ENCODE measurements at places on chromosomes 16 and 17.

- no peak for DNase-seq
These were observed 42.5 kb downstream of the CACNG3 start for GRCh38 chr16:24298548-24299167.

DNA sequence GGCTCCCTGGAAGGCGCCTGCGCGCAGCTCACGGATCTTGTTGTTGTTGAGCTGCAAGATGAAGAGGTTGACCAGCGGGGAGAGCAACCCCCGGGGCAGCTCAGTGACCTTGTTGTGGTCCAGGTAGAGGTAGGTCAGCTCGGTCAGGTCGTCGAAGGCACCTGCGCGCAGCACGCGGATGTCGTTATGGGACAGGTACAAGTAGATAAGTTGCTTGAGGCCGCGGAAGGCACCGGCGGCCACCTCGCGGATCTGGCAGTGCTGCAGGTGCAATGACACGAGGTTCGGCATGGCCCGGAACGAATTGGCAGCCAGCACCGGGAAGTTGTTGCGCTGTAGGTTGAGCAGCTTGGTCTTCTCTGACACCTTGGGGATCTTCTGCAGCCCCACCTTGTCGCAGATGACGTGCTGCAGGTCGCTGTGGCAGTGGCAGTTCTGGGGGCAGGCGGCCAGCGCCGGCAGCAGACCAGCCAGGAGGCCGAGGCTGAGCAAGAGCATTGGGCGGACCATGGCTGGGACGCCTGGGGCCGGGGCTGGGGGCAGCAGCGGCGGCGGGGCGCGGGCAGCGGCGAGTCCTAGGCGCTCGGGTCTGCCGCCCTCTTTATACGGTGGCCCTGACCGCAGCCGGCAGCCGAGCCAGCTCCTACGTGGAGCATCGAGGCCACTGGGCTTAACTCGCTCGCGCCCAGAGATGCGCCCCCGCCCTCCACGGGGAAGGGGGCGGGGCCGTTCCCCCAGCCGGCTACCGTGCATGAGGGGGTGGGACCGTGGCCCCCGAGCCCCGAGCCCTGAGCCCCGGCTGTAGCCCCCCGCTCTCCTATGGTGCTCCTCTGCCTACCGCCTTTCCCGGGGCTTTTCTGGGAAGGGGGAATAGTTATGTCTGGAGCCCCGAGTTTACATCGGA lies at the start of gene CHAD:
Gene CHAD, minus strand, starts transcription at position 577 of the 904 bp plus-strand sequence. Its CDS starts 67 bp downstream, at position 510.
- peak; percentile 87 for DNase-seq

GRCh38 chr16:67708368-67708771 lies 10.7 kb downstream of the GFOD2 start:
- no peak for DNase-seq

DNA sequence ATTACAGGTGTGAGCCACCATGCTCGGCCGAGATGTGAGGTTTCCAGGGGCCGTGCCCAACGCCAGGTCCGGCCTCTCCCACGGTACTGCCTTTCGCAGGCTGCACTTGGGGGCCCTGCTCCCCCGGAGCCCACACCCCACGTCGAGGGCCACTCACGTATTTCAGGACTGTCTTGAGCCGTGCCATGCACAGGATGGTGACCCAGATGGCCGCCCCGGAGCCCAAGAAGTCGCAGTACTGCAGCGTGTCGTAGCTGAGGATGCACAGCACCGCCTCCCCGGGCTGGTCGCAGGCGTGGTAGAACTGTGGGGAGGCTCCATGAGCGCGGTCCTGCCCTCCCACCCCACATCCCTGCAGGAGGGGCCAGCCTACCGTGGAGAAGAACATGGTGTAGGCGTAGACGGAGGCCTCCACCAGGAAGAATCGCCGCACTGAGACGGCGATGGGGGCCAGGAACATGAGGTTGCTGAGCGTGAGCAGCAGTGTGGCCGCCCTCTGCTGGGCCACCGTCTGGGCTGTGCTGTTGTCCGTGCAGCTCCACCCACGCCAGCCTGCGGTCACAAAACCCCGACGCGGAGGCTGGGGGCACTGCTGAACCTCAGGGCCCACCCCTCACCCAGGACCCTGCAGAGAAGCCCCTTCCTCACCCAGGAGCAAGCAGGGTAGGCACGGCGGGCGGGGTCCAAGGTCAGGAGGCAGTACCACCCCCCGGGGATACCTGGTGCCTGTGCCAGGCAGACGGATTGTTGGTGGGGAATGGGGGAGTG lies 3.7 kb upstream of the MRPL28 start:
- no peak for DNase-seq

DNA sequence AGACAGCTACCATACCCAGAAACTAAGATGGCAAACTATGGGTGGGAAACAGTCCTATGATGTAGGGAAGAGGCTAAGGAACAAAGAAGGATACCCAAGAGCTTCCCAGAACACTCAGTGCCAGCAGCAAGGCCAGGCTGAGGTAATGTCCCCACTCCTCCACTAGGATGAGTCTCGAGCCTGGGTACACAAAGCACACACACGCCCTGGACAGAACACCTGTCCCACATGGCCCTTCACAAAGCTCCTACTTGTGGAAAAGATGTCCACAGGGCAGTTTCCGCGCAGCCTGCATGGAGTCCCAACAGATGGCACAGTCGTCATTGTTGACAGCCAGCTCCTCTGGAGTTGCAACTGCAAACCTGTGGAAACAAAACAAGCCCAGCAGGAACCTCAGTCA lies 23.9 kb downstream of the AMFR start:
- peak; percentile 52 for DNase-seq

DNA sequence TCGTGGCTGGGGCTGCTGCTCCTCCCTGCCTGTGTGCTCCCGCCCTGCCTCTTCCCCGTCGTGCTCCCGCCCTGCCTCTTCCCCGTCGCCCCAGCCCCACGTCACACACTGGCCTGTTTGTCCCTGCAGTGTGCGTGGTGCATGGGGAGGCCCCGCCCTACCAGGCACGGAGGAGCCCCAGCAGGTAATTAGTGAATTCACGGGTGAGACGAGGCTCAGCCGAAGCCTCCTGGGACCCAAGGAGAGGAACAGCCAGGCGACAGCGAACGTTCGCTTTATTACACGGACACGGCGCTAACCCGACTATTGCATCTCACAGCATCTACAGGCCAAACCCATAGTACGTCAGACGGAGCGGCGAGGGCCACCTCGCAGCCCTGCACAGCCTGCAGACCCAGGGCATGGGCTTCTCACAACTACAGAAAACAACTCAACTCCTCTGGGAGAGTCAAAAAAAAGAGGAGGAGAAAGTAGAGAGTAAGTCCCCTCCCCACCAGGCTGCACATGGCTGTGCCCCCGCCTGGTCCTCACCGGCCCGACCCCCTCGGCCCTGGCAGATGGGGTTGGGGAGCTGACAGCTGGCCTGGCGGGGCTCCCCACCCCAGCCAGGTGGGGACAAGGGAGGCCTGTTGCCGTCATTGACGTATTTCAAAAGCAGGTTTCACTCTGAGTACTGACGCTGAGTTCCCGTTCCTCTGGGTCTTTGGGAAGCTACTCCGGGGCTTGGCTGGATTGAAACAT lies 4.3 kb upstream of the PABPN1L start:
- no peak for DNase-seq

DNA sequence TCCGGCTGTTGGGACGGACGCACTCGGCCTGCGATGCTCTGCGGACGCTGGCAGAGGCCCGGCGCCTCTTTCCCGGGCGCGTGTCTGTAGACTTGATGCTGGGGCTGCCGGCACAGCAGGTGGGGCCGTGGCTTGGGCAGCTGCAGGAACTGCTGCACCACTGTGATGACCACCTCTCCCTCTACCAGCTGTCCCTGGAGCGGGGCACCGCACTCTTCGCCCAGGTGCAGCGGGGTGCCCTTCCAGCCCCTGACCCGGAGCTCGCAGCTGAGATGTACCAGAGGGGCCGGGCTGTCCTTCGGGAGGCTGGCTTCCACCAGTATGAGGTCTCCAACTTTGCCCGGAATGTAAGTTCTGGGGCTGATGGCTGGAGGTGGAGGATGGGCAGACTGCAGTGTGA lies 3.5 kb downstream of the RSAD1 start:
- no peak for DNase-seq

DNA sequence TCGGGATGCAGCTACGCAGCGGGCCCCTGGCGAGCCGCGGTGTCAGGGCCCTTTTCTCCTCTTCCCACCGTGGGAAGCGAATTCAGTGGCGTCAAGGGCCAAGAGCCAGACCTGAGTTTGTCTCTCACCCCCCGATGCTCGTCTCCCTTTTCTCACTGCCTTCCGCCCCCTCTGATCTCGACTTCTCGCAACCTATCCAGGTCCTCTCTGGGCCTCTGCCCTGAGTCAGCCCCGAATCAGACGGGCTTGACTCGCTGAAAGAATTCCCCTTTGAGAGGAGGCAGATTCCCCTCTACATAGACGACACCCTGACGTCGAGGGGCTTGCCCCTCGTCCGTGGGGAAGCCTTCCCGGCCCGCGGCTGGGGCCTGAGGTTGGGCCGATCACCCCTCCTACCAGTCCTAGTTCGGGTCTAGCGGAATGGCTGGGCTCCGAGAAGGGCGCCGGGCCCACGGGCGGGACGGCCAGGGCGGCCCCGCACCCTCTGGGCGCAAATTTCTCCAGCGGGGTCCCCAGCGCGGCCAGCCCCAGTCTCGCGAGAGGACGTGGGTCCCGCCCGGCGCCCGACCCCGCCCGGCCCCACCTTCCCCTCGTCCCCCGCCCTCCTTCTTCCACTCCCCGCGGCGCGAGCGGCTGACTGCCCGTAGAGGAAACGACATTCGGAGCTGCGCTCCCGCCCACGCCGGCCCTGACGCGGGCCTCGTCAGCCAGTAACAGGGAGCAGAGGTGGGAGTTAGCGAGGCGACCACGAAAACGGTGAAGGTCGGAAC lies at the start of gene GGNBP2:
Gene GGNBP2, plus strand, starts transcription at position 613 of the 770 bp plus-strand sequence. CDS start 806 bp downstream, outside the sequence.
- DNase-seq, result peak; percentile 97

GRCh38 chr17:34146440-34147043 lies 108.5 kb upstream of the CCL2 start:
- peak; percentile 64 for DNase-seq

DNA sequence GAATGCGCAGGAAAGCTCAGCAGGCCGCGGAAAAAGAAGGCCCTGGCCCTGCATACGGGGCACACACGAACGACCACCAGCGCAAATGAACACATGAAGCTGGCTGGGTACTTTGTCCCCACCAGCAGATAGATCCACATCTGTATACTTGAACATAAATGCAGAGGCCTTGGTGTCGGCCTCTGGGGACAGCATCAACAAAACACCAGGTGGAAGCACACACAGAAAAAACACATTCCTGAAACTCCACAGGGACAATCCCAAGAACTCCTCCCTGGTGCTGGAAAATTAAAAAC lies 606 bp upstream of the ZBTB4 start:
- DNase-seq, result no peak

DNA sequence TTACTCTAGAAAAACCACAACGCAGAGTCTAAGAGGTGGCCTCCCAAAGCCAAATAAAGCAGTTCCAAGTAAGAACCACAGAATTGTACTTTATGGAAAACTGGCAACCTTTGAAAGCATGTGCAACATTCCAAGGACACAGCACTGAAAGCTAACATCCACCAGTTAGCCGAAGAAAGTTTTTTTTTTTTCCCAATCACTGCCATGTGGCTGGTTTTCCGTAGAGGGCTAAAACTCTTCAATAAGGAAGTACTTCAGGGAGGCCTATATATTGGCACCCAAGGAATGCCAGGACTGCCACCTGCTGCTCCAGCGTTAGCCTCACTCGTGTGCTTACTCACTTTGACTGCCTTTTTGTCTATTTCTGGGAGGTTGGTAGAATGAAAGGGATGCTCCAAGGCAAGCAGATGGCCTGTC lies 25.2 kb downstream of the CEP95 start:
- no peak for DNase-seq

DNA sequence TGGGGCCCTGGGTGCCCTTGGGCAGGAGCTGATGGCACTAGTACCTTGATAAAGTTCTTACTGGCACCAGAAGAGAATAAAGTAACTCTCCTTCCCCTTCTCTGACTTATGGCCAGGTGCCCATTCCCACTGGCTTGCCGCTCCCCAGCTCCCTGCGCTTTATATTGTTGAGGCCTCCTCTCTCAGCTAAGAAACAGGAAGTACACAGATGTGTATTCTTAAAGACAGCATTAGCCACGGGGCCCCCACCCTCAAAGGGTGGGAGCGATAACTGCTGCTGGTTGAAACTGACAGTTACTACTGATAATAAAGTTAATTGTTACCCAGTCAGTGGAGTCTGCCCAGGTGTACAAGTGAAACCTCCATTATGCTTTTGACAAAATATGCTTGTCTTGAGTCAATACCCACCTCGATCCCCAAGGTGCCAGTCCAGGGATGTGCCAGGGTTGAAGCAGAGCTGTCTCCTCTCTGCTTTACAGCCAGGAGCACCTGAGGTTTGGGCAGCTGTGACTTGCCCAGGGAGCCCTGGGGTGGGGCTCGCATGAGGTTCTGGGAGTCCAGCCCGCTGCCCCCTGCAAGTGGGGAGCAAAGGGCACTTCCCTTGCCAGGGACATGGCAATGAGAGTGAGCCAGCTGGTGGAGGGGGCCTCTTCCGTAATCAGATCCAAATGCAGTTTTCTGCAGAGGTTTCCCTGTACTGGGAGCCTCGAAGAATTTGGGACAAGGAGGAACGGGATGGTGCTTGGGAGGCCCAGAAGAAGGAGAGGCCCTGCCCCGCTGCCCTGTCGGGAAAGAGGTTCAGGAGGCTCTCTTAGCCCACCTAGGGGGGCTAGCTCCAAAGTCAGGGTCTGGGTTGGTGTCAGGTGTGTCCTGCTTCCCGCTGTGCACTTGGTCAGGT lies 5.4 kb upstream of the CLDN9 start:
- no peak for DNase-seq

- DNase-seq, result no peak
These were observed 31.7 kb upstream of the KCNJ2 start for GRCh38 chr17:70137451-70138230.

DNA sequence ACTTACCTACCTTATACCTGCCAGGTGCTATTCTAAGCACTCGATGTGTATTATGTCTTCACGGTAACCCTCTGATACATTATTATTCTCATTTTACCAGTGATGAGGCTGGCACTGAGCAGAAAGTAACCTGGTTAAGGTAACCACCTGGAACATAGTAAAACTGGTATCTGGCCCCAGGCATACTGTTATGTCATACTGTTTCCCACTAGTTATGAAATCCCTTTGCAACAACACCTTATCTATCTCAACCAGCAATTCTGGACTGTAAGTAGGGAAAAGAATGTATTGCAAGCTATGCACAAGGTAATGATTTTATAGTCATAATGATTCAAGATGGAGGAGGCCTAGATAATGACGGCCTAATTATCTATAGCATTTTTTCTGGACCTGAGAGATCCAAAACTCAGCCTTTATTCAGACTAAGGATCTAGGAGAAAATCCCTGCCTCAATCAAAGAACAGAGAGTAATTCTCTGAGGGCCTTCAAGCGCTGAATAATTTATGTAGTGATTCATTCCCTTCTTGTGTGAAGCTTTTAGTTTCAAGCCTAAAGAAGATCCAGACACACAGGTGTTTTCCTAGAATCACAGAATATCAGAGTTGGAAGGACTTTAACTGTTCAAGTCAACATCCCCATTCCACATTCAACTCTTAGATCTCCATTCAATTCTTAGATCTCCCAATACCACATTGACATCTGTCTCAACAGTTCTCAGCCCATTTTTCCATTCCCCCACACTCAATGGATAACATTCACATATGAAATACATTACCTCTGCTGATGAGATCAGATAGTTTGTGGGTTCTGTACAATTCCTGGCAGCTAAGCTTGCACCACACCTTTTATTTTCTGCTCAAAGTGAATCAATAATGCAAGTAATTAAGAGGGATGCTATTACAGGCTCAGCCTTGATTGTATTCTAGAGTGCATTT lies 14.9 kb upstream of the MMD start:
- DNase-seq, result peak; percentile 34

All from SK-N-SH (cell line).